NK-92 treated with Interleukin-12 subunit alpha and Interleukin-12 subunit beta, amount 100 ng/mL, for 24 hours (cell line): ENCODE measurements at places on chromosomes 4 and X.

- DNase-seq = no peak
Observed at GRCh38 chr4:26433556-26433955, 56.7 kb downstream of the CCKAR start.

GRCh38 chrX:107465932-107466620, 16.6 kb downstream of the FRMPD3 start:
- peak; percentile 17 for DNase-seq

- DNase-seq = no peak
Observed at GRCh38 chr4:10239982-10240654, 123.5 kb upstream of the WDR1 start.

DNA sequence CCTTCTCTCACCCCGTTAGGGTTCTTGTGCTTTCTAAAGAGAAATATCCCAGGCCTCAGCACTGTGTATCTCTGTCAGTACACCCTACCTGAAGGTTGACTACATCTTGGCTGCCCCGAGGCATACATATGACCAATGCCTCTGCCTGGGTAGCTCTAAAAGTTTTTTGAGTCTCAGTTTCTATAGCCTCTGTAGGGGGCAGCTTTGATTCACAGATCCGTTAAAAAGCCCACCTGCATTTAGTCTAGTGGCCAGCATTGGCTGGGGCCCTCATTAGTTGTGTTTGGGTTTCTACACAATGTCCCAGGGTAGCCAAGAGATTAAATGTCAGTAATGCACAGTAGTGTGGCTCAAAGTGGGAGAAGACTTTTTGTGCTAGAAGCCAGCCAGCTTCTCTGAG, 151.1 kb downstream of the CFAP299 start:
- DNase-seq = no peak

DNA sequence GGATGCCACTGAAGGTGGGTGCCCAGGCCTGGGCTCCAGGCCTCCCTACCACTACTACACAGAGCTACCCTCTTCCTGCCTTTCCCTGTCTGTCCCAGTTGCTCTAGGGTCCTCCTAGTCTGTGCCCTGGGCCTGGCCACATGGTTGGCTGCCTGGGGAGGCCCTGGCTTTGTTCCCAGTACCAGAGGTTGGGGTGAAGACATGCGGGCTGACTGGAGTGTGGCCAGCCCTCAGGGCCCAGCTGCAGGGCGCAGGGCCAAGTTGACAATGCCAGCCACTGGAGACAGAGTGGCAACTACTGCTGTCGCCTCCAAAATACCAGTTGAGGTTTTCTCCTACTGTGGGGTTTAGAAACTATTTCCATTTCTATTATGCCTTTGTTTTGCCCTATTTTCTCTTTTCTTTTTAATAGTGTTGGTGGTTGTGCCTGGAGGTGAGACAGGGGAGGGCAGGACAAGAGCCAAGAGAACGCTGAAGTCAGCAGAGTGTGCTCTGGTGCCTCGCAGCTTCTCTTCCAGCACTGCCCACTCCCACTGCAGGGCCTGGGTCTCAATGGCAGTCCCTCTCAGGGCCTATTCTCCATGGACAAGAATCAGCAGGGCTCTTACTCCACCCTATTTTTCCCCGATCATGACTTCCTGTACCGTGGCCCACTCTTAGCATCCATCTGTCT, 32.2 kb upstream of the XPNPEP2 start:
- DNase-seq = no peak

GRCh38 chr4:152535360-152535902, 461 bp downstream of the FBXW7 start:
- no peak for DNase-seq

DNA sequence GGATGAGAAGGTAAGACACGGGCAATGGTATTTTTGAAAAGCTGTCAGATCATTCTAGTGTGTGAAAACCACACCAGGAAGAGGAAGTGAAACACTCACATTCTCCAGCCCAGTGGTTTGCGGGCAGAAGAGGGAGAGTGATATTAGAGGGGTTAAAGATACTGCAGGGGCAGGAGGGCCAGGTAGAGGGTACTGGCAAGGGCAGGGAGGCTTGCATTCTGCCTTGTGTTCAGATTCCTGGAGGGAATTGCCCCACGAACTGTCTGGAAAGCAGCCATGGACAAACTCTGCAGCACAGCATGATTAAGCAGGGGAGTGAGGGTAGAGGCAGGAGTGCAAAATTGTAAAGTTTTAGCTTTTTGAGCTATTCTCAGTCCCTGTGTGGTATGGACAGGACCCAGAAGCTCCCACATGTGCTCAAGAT, 30.9 kb downstream of the NIPAL1 start:
- DNase-seq = peak; percentile 79

GRCh38 chr4:3740256-3740655, 25.9 kb upstream of the ADRA2C start:
- no peak for DNase-seq
